ENCODE measurements at places on chromosomes 11 and 22.
A peak's percentile ranks its signal among the peaks of the same experiment; 100 is the strongest.

GRCh38 chr11:77658213-77659013 lies 20.8 kb upstream of the CLNS1A start:
- no peak for DNase-seq

DNA sequence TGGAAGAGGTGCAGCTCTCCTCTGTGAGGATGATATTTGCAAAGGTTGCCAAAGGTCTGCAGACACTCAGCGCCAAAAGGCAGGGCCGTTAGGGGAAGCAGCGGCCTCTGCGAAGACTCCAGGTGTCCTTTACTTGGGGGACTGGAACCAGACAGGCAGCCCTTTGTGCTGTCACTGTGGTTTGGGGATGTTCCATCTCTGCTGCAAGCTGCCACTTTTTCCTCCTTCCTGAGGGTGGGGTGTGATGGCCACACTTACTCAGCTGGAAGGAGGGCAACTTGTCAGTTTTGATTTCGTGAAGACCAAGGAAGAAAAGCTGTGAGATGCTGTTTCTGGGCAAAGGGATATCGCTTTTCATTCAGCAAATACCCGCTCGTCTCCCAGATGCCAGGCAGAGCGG lies 96.5 kb upstream of the PRR5 start:
- DNase-seq, result no peak

DNA sequence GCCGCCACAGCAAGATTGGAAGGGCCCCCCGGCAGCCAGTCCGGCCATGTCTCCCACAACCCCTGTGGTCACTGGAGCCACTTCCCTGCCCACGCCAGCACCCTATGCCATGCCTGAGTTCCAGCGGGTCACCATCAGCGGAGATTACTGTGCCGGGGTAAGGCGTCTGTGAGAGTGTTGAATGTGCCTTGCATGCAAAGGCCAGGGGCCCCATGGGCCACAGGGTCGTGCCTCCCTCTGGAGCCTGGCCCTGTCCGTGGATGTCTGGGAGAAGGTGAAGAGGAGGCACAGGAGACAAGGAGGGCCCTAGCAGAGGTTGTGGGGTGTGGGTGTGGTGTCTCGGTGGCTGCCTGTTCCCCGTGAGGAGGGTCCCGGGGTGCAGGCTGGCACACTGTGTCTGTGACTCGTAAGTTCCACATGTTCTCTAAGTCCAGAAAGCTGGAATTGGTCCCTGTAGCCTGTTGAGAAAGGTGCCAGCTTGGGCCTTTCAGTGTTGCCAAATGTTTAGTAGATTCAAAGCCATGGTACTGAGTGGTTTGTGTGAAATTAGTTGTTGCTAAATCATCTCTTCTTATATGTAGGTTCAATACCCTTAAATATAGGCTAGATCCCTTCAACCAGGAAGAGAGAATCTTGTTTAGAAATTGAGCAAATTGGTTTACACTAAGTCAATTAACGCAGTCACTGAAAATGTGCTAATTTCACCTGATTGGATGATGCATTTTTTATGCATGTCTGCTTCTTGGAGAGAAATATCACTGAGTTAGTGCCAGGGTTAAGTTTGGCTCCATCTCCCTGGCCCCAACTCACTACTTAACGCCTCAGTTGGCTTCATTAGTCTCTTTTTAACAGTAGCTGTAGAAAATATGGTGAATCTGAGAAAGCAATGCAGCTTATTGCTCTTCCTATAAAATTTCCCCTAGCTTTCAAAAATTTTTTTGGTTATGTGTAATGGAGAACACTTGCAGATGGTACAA lies 23.8 kb downstream of the AMPD3 start:
- DNase-seq, result no peak

GRCh38 chr22:46390105-46390651 lies 54.7 kb downstream of the TRMU start:
- DNase-seq, result no peak

DNA sequence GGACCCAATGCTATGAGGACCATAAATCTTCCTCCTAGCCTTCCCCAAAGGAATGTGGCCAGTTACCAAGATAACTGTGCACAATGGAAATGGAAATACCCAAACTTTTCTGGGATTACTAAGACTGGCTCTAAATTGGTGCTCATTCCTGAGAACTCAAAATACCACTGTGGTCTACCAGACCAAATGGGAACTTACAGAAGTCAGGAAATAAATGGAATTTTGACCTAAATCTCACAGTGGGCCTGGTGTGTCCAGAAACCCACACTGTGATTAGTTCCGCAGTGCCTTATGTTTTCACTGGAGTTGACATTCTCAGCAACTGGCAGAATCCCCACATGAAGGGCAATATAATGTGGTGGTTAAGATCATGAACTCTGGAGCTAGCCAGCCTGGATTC lies 99.4 kb upstream of the ZC3H12C start:
- DNase-seq, result no peak

GRCh38 chr22:24997023-24997422 lies 44.5 kb downstream of the KIAA1671 start:
- DNase-seq, result no peak

GRCh38 chr11:59380263-59381059 lies 21.8 kb downstream of the OR5AN1 start:
- no peak for DNase-seq

- no peak for DNase-seq
Observed at GRCh38 chr22:27466229-27466628, 335.3 kb downstream of the MN1 start.

DNA sequence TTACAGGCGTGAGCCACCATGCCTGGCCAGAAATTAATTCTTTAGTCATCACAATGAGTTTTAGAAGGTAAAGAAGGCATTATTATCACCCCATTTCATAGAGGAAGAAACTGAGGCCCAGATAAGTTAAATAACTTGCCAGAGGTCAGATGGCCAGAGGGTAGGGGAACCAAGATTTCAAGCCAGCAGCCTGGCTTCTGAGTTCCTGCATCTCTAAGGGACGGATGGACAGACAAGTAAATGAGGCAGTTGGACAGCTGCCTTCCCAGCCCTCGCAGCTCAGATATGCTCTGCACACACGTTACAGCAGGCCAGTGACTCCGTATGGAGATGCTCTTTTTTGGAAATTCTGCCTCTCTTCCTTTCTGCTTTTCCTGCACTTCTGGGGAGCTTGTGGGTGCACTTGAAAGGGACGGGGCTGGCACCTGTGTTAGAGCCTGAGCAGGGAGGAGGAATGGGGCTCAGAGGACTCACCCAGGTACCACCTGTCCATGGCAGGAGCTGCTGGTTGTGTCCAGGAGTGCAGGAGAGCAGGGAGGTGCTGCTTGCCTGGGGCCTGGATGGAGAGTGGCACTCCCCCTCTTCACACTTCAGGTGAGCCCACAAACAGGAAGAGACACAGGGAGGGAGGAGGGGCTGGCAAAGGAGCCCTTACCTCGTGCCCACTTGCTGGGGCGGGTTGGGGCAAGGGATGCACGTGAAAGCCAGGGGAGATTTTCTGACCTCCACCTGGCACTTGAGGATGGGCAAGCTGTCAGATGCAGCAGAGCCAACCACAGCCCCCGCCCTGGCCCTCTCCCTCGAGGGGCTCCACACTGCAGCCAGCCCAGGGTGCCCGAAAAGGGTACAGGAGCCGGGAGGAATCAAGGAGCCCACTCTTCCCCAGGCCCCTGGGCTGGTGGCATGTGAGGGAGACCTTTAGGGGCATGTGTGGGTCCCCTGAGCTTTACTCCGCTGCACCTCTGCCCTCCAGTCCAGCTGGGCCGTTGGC lies 3.3 kb upstream of the FXYD2 start:
- DNase-seq, result no peak

DNA sequence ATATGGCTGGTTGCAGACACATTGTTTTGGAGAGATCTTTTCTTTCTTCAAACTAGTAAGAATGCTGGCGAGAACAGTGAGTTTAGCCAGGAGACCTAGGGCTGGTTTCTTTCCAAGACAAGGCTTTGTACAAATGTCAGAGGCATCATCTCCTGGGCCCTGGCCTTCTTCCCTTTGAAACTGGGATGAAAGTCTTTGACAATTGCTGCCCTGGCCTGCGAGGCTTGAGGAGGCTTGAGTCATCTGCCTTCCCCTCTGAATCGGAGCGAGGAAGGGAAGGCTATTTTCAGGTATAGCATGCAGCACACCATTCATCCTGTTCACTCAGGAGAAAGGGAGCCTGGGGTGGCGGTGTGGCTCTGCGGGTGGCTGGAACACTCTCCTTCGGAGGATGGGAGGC lies 21.5 kb upstream of the PARVG start:
- DNase-seq, result no peak

DNA sequence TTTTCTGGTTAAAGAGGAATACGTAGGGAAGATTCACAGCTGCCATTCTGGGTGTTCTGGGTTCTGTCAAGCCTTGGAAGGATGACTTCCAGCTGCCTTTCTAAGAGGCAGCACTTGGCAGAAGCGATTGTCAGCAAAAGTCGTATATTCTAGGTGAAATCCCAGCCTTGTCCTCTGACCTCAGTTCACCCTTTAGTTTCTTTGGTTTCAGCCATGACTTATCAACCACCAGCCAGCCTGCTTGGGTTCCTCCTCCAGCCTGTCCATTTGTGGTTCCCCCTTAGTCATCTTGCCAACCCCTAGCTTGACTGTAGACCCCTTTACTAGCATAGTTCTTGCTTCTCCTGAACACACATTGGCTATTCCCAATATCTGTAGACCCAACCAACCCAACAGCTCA lies 102.3 kb upstream of the CD44 start:
- DNase-seq, result no peak

DNA sequence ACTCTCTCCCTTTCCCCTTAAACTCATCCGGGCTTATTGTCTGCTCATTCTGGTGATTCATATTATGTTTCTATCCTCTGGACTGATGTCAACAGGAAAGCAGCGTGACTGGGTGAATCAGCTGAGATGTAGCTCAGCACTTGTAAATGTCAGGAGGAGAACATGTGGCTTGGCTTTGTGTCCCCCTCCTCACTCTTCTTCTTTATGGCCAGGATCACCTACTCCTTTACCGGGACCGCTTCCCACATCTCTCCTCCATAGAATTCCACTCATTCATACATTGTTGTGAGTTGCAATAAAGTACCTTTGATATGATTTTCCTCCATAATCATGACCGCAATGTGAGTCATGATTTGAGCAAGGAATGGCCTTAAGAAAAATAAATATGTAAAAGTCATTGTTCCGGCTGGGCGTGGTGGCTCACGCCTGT lies 15.8 kb upstream of the SYN3 start:
- no peak for DNase-seq

GRCh38 chr11:134063991-134064747 lies 4.7 kb upstream of the JAM3 start:
- peak; percentile 72 for DNase-seq

GRCh38 chr22:30372915-30373314 lies 14.3 kb downstream of the RNF215 start:
- no peak for DNase-seq

GRCh38 chr11:46381048-46381818 lies at the start of gene MDK:
Gene MDK (plus strand): TSS chr11:46381669. CDS start chr11:46382058, 389 bp downstream.
- DNase-seq, result no peak

DNA sequence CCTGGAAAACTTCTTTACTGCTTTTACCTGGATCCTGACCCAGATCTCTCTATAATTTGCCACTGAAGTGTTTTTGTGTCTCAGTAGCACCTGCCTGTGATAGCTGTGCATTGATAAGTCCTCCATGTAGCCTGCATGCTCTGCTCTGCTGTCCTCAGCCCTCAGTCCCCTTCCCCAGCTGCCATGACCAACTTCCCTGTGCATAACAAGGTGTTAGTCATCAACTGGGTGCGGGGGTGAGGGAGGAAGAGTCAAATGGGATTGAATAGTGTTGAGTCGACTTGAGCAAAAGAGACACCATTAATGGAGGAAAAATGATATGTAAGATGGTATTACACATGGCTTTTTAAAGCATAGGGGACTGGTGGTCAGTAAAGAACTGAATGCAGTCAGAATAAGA lies 92.2 kb upstream of the PLET1 start:
- DNase-seq, result no peak

DNA sequence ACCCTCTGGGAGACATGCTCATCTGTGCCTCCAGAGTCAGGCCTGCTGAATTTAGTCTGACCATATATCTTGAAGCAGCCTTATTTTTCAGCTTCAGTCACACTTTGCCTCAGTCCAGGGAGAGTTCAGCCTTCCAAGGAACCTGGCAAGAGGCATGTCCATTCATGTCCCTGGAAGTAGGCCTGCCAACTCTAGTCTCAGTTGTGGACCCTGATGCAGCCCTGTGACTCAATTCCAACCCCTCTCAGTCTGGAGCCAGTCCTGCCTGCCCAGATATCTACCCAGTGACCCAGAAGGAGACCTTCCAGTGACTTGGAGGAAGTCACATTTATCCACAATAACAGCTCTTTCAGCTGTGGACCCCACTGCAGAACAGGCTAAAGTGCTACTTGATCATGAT lies 566.6 kb downstream of the TMEM135 start:
- no peak for DNase-seq

DNA sequence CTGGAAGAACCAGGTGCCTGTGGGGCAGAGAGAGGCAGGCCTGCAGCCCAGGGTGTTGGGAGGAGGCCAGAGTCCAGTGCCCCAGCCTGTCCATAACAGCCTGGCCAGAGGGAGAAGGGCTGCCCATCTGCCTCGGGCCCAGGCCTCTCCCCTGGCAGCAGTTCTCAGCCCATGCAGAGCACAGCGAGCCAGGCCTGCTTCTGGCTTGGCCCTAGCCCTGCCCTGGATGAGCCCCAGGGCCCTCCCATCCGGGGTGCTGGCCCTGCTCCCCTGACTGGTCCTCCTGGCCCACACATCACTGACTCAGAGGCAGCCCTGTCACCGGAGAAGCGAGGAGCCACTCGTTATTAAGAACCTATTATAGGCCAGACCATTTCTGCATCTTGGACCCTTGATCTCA lies 19.7 kb upstream of the MYRF start:
- DNase-seq, result no peak

DNA sequence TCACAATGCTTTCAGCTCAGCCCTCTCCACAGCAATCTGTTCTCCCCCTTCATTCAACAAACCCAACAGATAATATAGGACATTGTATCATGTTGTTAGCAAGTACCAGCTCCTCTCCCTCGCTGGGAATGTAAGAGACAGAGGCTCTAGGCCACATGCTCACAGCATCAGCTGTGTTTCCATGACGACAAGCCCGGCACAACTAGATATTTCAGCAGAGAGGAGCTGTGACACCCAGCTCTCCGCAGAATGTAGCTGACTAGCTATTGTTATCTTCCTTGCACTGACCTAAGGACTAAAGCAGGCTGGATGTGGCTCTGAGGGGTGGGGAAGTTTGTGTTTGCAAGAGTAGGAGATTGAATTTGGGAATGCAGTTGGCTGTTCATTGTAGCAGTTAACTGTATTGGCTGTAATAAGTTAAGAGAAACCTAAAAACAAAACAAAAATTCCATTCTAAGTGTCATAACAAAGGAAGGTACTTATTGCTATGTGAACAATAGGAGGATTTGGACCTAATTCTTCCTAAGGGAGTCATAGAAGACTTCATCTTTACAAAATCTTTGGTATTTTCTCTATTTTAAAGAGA lies 28.0 kb upstream of the RRAS2 start:
- DNase-seq, result no peak

Measured in esophagus muscularis mucosa (tissue), 4 donors.